ENCODE measurements at places on chromosomes 2 and 18.

- DNase-seq, result no peak
Measured at GRCh38 chr18:12253663-12254135, 462 bp upstream of the CIDEA start.

DNA sequence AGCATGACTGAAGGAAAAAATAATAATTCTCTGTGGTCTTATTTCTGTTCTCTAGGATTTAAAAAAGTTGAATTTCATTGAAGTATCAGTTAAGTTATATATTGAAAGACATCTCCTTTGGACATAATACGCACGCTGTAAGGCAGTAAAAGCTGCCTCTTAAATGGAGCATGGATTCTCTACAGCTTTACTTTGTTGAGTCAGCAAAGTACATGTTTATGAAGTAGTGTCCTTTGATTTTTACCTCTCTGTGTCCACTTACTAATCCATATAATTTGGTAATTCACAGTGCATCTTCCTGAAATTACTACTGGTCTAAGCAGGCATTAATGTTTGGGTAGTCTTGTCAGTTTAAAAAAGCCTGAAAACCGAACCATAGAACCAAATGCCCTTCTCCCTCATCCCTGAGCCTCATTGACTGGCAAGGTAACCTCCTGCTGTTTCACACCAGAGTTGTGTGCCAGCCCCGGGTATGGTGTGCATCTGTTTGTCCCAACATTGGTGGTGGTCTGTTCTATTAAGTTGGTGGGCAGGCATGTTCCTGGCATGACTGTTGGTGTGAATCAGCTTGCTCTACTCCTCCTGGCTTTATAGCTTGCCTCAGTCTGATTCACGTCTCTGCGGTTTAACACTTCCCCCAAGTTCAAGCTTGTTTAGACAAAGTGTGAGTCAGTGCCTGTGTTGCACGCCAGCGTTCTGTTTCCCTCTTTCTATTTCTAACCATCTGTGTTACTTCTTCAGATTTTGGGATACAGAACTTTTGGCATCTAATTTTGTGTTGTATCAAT is 71.0 kb upstream of the ITM2C start:
- DNase-seq, result peak; percentile 85

DNA sequence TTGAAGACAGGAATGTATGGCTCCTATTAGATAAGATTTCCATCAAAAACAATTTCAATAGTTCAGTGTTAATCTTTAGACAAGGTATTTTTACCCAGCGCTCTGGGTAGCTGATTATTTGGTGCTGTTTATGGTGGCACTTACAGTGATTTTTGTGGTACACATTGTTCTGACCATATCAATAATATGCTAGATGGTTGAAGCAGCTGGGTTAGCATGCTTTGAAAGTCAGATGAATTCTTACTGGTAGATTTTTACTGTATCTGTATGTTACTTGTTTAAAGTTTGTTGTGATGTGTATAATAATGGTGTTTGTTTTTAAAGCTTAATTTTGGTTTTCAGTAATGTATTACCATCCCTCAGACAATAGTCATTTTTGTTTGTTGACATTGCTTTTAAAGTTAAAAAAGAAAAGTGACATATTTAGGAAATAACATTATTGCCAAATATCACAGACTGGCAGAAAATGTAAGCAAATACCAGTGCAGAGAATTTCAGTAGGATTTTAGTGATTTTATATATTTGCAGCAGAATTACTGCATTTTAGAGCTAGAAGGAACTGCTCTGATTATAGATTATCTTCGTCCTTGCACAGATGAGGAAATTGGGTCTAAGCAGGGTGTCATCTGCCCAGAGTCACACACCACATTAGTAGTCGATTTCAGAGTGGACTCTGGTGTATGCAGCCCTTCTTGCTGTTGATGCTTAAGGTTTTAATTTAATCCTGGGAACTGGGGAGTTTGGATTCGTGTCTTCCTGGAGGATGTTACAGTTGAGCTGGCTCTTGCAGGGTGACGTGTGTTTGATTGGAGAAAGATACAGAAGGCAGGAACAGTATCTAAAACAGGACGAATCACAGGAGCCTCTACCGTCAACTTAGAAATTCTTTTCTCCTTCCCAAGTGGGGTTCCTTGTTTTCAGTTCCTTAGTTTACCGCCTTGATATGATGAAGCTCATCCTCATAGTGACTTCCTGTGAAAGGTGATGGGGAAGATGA is 6.6 kb downstream of the SOCS6 start:
- no peak for DNase-seq

- DNase-seq, result no peak
Measured at GRCh38 chr2:30255466-30256408, 24.4 kb downstream of the LBH start.

GRCh38 chr2:168566974-168567665 is 111.0 kb downstream of the CERS6 start:
- no peak for DNase-seq

DNA sequence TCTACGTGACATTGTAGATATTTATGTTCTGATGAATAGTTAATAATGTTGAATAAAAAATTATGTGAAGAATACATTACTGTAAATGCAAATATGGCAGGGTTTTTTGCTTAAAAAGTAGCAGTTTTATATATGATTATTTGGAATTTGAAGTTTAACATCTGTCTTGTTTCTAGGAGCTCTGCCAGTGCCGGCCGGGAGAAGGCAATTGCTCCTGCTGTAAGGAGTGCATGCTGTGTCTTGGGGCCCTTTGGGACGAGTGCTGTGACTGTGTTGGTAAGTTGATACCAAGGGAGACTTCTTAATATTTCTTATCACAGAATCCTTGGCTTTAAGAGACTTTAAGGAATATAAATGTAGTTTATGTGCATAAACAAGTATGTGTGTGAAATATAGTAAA is 25.2 kb downstream of the TWSG1 start:
- no peak for DNase-seq

DNA sequence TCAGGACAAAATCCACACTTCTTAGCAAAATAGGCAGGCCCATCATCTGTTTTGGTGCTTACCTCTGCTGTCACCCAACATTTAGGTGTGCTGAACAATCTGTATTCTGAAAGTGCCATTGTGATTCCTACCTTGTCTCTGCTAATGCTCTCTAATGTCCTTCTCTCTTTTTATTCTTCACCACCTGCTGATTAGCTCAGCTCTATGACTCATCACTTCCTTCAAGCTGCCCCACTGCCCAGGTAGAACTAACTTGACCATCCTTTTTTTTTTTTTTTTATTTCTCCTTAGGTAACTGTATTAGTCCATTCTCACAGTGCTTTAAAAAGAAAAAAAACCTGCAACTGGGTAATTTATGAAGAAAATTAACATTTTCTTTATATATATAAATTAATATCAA is 478.7 kb upstream of the POU3F3 start:
- DNase-seq, result no peak

- no peak for DNase-seq
Measured at GRCh38 chr2:138059487-138060300, 95.4 kb downstream of the HNMT start.

- DNase-seq, result no peak
Measured at GRCh38 chr2:98357849-98358248, 11.6 kb downstream of the CNGA3 start.

Measured in RWPE2 (cell line).